T1000 (cell line): ENCODE measurements at places on chromosomes 6 and 20.

- no peak for DNase-seq
Observed at GRCh38 chr20:38870733-38871559, 55.3 kb upstream of the FAM83D start.

- no peak for DNase-seq
Observed at GRCh38 chr6:108755257-108756240, 92.7 kb upstream of the ARMC2 start.

GRCh38 chr20:56359212-56360132 is 698 bp downstream of the FAM210B start:
- peak; percentile 48 for DNase-seq

- no peak for DNase-seq
Observed at GRCh38 chr20:1287306-1287705, 21.2 kb downstream of the SNPH start.

GRCh38 chr6:111439171-111439570 is 43.8 kb downstream of the REV3L start:
- no peak for DNase-seq

- DNase-seq: no peak
Observed at GRCh38 chr6:53294095-53294494, 54.7 kb downstream of the ELOVL5 start.

DNA sequence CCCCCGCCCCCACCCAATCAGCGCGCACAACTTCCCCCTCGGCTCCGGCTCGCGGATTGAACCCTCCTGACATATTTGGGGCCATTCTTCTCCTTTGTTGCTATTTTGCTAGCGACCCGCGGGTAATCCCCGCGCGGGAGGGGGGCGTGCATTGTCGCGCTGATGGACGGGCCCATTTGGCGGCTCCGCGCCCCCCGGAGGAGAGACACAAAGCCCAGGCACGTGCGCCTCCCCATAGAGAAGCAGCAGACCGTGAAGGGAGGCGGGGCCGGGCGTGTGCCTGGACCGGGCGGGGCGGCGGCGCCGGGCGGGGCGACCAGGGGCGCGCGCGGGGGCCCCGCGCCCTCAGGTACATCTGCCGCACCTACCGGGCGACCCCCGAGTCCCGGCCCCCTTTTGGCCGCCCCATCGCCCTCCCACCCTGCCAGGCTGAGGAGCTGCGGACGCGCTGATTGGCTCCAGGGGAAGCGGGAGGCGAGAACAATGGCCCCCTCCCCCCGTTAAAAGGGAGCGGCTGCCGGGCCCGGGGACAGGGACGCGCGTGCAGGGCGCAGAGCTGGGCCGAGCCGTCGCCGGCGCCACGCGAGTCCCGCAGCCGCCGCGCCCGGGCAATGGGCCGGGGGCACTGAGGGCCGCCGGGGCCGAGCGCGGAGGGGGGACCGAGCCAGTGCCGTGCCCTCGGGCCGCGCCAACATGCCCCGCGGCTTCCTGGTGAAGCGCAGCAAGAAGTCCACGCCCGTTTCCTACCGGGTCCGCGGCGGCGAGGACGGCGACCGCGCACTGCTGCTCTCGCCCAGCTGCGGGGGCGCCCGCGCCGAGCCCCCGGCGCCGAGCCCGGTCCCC is at the start of gene INSM1:
Gene INSM1 (plus strand): TSS at position 530 of the 843 bp plus-strand sequence. CDS start 164 bp downstream, at position 694.
- DNase-seq: no peak

GRCh38 chr20:64114356-64114971 is 7.1 kb upstream of the NPBWR2 start:
- DNase-seq: no peak

DNA sequence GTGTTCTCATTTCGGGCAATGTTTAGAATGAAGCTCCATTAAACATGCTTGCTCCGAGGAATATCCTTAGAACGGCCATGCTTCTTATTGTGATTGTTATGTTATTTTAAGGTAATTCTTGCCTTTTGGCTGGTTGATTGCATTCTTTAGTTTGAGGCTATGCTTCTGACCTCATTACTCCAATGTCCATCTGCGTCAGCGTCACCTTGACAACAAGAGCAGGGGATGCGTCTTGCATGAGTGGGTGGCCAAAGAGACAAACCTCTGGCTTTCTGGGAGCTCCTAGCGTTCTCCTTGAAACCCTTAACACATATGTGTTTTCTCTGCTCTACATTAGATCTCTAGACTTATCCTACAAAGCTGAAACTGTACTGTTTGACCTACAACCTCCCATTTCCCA is 184.3 kb downstream of the THBS2 start:
- no peak for DNase-seq
